ENCODE measurements at places on chromosomes 12 and 14.
A peak's percentile ranks its signal among the peaks of the same experiment; 100 is the strongest.

- no peak for DNase-seq
Measured at GRCh38 chr12:132169376-132169775, 25.1 kb downstream of the NOC4L start.

- DNase-seq: peak; percentile 2
Measured at GRCh38 chr14:74763803-74764531, 851 bp downstream of the YLPM1 start.

DNA sequence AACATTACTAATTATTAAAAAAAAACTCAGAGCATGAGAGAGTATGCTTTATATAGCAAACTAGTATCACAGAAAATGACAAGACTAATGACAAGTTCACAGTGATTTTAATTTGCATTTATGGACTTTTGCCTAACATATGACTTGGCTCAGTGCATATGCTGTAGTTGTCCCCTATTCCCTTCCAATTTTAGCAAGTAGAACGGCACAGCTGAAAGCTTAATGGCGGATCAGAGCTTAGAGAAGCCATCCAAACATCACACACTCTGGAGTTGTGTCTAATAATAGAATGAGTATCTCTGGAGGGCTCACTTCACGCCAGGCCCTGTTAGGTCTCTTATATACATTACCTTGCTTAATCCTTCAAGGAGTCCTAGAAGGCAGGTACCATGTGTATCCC lies 13.3 kb downstream of the CNIH1 start:
- DNase-seq: no peak

DNA sequence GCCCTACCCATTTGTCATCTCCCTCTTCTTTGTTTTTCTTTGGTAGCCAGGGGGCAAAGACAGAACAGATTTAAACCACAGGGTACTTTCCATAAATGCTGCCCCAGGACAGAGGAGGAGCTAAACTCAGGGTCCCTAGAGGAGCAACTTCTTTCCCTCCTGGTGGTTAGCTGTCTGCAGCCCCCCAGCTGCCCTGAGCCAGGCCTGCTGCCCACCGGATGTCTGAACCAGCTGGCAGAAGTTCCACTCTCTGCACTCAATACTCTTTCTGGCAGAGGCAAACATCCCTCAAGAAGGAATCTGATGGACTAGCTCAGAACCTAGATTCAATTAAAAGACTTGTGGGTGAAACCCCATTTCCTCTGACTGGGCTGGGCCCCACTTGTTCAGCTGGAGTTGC lies 10.7 kb downstream of the VDR start:
- DNase-seq: no peak

- no peak for DNase-seq
Measured at GRCh38 chr12:67276421-67276820, 7.3 kb downstream of the CAND1 start.
